Spinal cord (tissue), 10 donors: ENCODE measurements at places on chromosomes 4 and X. TPM values are rescaled to one million over a fixed set of nuclear protein-coding genes. Genes with fewer than 3 reads are reported as not detected.
A peak's percentile ranks its signal among the peaks of the same experiment; 100 is the strongest.

GABRB1 gene
- 5.1 TPM for polyA plus RNA-seq

PHEX gene
- 0.62 TPM for polyA plus RNA-seq

DNA sequence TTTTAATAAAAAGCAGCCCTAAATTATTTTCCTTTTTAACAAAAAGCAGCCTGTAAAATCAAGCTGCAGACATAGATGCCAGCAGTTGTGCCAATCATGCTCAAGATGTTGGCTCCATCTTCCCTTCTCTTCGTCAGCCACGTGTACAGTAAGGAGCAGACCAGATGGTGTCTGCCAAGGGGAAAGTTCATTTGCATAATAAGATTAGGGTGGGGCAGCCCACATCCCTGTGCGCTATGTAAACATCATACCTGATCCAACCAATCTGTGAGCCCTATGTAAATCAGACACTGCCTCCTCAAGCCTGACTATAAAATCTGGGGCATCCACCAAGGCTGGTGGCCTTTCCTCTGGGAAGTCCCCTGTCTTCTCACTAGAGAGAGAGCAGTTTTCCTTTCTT is 23.1 kb upstream of the C1GALT1C1 start:
- no peak for DNase-seq
- no peak overlapping the region for H3K4me3 ChIP-seq
- H3K36me3 ChIP-seq = no peaks in the 10 kb centered on the region
- no peaks in the 10 kb centered on the region for H3K27me3 ChIP-seq

DNA sequence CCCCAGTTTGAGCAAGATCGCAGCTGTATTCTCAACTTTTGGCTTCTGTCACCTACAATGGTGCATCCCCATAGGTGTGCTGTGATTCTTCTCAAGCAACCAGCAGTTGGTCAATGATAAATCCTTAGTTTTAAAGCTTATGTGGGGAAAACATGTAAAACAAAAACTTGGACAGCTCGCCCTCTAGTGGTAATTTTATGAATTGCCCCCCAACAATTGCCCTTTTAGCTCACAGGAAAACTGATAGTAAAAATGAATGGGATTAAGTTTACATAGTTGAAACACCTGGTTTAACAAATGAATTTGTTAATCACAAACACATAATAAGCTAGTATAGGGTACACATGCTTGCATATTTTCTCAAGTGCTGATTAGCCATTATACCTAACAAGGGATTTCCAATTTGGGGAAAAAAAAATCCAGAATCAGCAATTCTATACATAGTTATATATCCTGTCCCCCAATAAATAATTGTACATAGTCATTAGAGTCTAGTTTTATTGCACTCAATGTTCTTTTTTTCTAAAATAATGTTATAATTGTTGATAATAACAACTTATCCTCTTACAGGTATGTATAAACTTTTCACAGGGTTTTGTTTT is 30.1 kb downstream of the TEX13A start:
- no peaks in the 10 kb centered on the region for H3K4me1 ChIP-seq
- no peak overlapping the region for H3K4me3 ChIP-seq
- DNase-seq = peak; percentile 74
- no peaks in the 10 kb centered on the region for H3K27me3 ChIP-seq

- H3K27ac ChIP-seq = no peak overlapping the region
- peaks cover 7% of the 10 kb centered on the region for H3K4me1 ChIP-seq
- DNase-seq = no peak
- no peaks in the 10 kb centered on the region for H3K36me3 ChIP-seq
These were observed 4.9 kb downstream of the CXCL2 start for GRCh38 chr4:74093981-74094623.

- H3K36me3 ChIP-seq = no peaks in the 10 kb centered on the region
- no peak overlapping the region for H3K27ac ChIP-seq
- H3K4me1 ChIP-seq = no peaks in the 10 kb centered on the region
- H3K4me3 ChIP-seq = no peak overlapping the region
These were observed 298.3 kb downstream of the HS3ST1 start for GRCh38 chr4:11130195-11130970.
